Stimulated activated CD4-positive, alpha-beta T cell treated with anti-CD3 and anti-CD28 coated beads, Interleukin-12 subunit alpha, Interleukin-12 subunit beta, amount 100 ng/mL, for 4 hours (primary cell): ENCODE measurements at places on chromosomes 7 and 10.
A peak's percentile ranks its signal among the peaks of the same experiment; 100 is the strongest.

GRCh38 chr7:28955718-28956607, 2.2 kb downstream of the TRIL start:
- no peak for DNase-seq

DNA sequence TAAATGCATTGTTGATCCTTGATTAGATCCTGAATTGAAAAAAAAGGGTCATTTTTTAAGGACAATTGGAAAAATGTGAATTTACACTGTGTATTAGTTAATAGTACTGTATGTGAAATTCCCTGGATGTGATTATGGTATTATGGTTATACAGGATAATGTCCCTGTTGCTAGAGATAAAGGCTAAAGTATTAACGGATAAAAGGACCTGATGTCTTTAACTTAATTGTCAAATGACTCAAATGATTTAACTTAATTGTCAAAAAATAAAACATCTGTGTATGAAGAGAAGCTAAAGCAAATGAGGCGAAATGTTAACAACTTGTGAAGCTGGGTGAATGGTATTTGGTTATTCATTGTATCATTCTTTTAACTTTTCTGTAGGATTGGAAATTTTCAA, 48.8 kb downstream of the SUFU start:
- DNase-seq: no peak

DNA sequence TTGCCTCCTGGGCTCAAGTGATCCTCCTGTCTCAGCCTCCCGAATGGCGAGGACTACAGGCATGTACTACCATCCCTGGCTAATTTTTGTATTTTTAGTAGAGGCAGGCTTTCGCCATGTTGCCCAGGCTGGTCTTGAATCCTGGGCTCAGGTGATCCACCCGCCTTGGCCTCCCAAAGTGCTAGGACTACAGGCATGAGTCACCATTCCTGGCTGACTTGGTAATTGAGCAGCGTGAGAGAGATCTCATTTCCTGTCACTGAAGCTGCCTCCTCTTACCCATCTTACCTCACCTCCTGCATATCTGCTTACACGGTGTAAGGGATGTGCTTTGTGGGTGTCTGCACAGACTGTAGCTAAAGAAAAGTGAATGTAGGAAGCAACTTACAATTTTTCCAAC, 9.7 kb downstream of the IFIT3 start:
- DNase-seq: peak; percentile 20

- no peak for DNase-seq
Observed at GRCh38 chr7:28570113-28570969, 158.0 kb downstream of the CREB5 start.

GRCh38 chr7:7201578-7202374, 19.4 kb downstream of the C1GALT1 start:
- peak; percentile 13 for DNase-seq

GRCh38 chr10:15180736-15181135, 12.2 kb upstream of the NMT2 start:
- DNase-seq: no peak

GRCh38 chr10:52778511-52779392, 6.2 kb upstream of the MBL2 start:
- DNase-seq: no peak

DNA sequence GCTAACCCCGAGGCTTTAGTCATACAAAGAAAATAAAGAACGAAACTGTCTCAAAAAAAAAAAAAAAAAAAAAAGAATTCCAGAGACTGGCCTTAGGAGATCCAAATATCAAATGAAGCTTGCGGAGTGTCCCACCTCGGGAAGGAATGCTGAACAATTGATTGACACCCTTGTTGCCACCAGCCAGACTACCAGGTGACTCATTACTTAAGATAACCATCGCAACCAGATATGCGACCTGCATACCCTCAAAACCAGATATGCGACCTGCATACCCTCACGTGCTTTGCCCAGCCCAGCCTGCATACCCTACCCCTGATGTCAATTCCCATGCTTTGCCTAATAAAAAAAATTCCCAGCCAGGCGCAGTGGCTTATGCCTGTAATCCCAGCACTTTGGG, 2.7 kb upstream of the PRKRIP1 start:
- DNase-seq: no peak

DNA sequence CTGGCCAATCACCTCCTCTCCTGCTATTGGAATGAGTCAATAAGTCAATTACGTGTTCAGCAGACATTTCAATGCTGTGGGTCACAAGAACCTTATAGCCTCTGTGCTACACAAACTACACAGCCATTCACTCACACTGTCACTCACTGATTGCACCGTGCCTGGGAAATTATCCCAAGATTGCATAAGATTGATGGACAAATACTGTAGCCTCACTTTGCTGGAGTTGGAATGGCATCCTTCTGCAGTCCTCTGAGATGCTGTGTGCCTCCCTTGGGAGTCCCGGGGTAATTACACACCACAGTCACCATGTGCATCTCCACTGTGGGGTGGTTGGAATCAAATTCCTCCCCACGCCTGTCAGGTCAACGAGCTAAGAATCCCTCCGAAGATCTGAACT, 358.7 kb upstream of the MGMT start:
- no peak for DNase-seq

- no peak for DNase-seq
Observed at GRCh38 chr7:81402227-81402626, 367.6 kb downstream of the HGF start.

DNA sequence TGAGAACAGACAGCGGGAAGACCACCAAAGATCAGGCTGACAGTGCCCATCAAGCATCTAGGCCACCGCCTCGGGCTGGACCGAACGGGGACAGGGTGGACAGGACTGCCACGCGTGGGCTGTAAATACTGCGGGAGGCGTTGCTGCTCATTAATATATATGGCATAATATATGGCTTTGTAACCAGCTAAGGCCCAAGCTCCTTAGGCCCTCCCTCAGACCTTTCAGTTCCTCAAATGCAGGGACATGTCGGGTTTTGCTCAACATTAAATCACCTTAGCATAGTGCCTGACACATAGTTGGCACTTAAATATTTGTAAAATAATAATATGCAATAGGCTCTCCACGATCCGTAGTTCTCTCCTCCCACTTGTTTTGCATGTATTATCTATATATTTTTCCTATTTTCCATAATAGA, 402 bp upstream of the TMEM168 start:
- DNase-seq: no peak

GRCh38 chr10:30365278-30365677, 16.2 kb upstream of the MTPAP start:
- no peak for DNase-seq
